Nephron progenitor cell (in vitro differentiated cells): ENCODE measurements at places on chromosomes 1 and 21.

DNA sequence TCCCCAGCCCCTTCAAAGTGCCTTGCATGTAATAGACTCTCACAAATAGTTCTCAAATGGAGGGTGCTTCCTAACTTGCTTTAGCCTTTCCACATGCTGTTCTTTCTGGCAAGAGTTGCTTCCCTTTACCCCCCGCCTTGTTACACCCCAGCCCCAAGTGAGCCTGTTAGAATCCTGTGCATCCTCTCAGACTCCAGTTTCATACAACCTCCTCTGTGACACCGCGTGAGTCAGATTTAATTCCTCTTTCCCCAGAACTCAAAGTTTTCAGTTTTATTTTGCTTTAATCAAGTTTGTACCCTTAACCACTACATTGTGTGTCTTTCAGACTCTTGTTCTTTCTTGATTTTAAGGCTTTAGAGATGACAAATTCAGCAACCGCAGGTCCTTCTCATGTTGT is 234.5 kb upstream of the HOOK1 start:
- no peak overlapping the region for H3K4me3 ChIP-seq
- DNase-seq: no peak
- peaks cover 32% of the 10 kb centered on the region for H3K36me3 ChIP-seq
- H3K27ac ChIP-seq: no peak overlapping the region
- no peaks in the 10 kb centered on the region for H3K4me1 ChIP-seq
- no peaks in the 10 kb centered on the region for H3K27me3 ChIP-seq

DNA sequence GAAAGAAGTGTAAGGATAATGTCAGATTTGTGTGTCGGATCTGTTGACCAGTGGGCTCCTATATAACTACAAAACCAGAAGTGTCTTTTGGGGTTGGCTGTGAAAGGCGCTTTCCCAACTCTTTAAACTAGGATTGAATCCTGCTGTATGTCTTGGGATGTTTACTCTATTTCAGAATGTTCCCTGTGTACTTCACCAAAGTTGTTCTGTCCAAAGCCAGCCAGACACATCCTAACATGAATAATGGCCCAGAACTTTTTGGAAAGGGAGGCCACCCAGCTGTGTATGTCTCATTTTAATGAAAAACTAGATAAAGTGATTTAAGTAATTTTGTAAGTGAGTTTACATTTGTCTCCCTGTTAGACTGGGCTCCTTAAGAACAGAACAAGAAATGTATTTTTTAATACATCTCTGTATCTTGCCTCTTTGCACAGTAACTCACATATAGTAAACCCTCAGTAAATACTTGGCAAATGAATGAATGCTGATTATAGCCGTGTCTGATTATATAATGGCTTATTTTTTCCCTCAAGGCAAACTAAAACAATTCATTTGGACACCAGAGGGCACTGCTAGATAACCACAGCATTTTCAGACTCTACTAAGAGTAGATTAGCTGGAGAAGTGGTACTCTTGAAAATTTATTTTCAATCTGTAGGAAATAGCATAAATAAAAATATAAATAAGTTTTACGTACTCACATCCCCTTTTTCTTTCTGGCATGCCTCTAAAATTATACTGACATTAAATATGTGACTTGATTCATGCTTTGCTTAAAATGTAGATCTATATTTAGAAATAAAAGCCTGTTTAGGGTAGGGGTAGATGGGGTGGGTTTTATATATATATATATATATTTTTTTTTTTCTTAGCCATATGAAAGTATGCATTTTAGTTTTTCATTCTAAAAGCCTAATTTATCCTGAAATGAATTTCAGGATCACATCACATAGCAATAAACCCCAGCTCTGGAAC is 23.8 kb downstream of the TSEN15 start:
- H3K4me3 ChIP-seq: no peak overlapping the region
- peak; percentile 20 for DNase-seq
- H3K36me3 ChIP-seq: peaks cover 46% of the 10 kb centered on the region
- H3K27me3 ChIP-seq: no peaks in the 10 kb centered on the region
- H3K4me1 ChIP-seq: no peaks in the 10 kb centered on the region

GRCh38 chr1:174894117-174894762 is 105.5 kb upstream of the CACYBP start:
- no peak overlapping the region for H3K4me3 ChIP-seq
- no peak for DNase-seq
- no peak overlapping the region for H3K27ac ChIP-seq
- no peaks in the 10 kb centered on the region for H3K4me1 ChIP-seq
- no peaks in the 10 kb centered on the region for H3K27me3 ChIP-seq

DNA sequence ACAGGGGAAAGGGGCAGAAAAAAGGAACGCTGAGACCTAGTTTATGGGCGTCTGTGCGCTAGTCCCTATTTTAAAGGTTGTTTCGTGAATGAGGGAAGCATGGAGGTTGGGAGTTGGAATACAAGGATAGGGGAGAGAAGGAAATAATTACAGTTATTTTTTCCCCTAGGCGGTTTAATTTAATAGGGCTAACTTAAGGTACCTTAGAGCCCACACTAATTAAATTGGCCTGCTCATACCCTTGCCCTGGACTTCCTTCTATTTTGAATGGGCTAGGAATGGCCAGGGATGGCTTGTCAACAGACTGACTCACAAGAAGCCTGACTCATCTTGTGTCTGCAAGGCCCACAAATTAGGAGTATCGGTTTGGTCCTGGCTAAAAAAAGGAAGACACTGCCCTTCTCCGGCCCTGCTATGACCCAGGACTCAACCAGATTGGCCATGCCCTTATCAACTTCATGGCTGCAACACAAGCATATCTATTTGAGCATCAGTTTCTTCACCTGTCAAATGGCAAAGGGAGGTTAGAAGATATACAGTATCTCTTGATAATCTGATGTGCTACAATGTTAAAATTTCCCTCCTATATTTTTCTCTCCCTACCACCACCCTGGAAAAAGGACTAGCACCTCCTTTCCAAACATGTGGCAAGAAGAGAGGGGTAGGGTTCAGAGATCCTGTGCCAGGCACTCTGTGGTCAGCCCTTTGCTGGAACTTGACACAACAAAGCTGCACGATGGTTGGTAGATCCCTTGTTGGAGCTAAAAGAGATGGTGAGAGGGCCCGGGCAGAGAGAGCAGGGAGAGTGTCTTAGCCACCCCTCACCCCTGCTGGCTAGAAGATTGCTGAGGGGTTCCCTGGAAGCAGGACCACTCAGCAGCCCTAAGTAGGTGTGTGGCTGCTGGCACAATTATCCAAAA is 2.2 kb upstream of the SSBP3 start:
- peaks cover 74% of the 10 kb centered on the region for H3K4me1 ChIP-seq
- H3K27ac ChIP-seq: peak overlapping the region; percentile 99
- peaks cover 3% of the 10 kb centered on the region for H3K27me3 ChIP-seq
- no peak for DNase-seq
- H3K36me3 ChIP-seq: peaks cover 6% of the 10 kb centered on the region
- peak overlapping the region; percentile 89 for H3K4me3 ChIP-seq

DNA sequence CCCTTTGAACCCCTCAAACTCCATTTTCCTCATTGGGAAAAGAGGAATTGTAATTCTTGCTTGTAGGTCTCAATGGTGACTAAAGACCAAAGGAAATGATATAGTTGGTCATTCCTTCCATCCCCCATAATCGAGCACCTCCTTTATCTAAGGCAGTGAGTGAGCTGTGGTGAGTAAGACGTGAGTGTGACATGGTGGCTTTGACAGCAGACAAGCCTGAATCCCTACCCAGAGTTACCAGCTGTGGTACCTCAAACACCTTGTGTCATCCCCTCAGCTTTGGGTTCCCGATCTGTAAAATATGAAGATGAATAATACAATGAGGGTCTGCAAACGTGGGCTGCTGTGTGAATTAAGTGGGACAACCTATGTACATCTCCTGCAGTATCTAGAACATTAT is 8.4 kb downstream of the TRAF5 start:
- H3K4me1 ChIP-seq: peaks cover 41% of the 10 kb centered on the region
- no peak overlapping the region for H3K4me3 ChIP-seq
- H3K27me3 ChIP-seq: peaks cover 4% of the 10 kb centered on the region
- no peak overlapping the region for H3K27ac ChIP-seq
- H3K36me3 ChIP-seq: no peaks in the 10 kb centered on the region

DNA sequence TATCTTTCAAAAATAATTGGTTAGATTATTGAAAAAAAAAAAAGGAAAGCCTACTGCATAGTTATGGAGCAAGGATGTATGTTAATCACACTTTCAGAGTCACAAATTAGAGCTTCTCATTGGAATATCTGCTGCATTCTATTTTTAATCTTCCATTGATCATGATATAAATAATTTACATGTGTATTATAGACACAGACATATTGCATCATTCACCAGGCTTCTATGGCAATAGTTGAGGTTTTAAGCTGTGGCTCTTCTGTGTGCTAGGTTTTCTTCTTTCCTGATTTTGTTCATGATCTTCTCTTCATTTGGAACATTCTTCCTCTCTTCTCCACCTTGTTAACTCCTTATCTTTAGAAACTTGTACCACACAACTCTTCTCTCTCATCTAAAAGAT is 123.2 kb upstream of the HMCN1 start:
- peaks cover 3% of the 10 kb centered on the region for H3K27me3 ChIP-seq
- DNase-seq: no peak
- no peak overlapping the region for H3K27ac ChIP-seq
- H3K4me3 ChIP-seq: no peak overlapping the region

DNA sequence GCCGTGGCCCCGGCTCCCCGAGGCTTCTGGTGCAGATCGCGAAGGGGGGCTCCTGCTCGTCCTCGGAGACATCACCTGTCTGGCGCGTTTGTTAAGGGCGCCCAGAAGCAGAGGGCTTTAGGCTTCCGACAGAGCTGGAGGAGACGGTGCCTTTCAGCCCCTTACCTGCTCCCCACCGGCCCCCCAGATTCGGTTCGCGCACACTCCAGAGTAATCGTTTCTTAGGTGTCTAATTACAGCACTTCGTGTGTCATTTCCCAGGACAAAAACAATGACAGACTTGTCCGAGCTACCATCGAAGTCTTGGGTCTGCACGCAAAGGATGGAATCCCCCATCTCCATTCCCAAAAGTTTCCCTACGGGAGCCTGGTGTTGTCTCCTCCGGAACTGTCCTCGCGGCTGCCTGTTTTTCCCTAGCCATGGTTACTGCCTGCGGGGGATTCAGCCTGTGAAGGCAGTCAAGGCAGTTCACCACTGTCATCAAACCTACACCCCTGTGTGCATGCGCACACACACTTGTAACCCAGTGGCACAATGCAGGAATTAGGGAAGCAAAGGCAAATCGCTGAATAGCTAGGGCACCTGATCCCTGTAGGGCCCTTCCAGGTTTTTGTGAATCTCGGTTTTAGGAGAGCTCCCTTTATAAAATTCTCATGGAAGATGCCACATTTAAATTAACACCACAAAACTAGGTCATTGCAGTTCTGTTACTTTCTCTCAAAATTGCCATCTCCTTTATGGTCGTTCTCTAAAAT is 738 bp upstream of the CDC42BPA start:
- peak overlapping the region; percentile 88 for H3K27ac ChIP-seq
- peak; percentile 51 for DNase-seq
- H3K36me3 ChIP-seq: no peaks in the 10 kb centered on the region
- peaks cover 15% of the 10 kb centered on the region for H3K27me3 ChIP-seq

- H3K36me3 ChIP-seq: no peaks in the 10 kb centered on the region
- no peaks in the 10 kb centered on the region for H3K4me1 ChIP-seq
- H3K27ac ChIP-seq: no peak overlapping the region
- DNase-seq: no peak
- peaks cover 6% of the 10 kb centered on the region for H3K27me3 ChIP-seq
These were observed 110.7 kb downstream of the TNR start for GRCh38 chr1:175632667-175633066.

GRCh38 chr21:33884376-33885171 is 31.0 kb downstream of the ATP5PO start:
- peaks cover 31% of the 10 kb centered on the region for H3K4me1 ChIP-seq
- H3K36me3 ChIP-seq: no peaks in the 10 kb centered on the region
- no peak for DNase-seq

DNA sequence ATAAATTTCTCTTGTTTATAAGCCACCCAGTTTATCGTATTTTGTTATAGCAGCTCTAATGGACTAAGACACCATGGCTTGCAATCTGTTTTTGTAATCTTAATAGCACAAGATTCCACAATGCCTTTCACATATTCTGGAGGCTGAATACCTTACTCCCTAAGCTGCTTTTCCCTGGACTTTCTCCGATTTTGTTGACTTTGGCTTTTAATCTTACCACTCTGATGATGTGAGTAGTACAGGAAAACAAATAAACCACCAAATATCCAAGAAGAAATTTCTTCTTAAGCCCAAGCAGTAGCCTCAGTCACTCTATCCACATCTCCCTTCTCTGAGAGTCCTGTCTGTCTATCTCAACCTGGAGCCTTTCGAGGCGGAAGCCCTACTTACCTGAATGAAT is 838.6 kb downstream of the LTN1 start:
- H3K4me3 ChIP-seq: no peak overlapping the region
- peaks cover 4% of the 10 kb centered on the region for H3K27me3 ChIP-seq
- no peaks in the 10 kb centered on the region for H3K36me3 ChIP-seq

DNA sequence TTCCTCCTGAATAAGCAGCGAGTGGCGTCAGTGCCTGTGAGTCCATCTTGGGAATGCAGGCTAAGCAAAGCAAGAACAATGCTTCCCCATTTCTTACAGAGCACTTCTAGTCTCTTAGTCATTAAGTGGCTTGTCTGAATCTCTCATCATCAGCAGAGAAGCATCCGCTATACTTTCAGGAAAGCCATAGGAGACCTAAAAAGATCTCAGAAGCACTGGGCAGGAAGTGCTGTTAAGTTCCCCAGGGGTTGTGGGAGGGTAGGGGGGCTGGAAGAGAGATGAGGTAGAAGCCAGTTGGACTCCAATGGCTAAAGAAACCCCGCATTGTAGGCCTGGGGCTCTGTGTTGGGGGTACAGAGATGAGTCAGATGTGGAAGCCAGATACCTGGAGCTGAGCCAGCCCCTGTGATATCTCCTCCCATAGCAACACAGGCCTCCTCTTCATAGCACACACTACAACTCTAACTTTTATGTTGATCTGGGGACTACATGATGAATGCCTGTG is 44.9 kb downstream of the SYT6 start:
- peaks cover 19% of the 10 kb centered on the region for H3K36me3 ChIP-seq
- H3K27me3 ChIP-seq: peaks cover 9% of the 10 kb centered on the region

DNA sequence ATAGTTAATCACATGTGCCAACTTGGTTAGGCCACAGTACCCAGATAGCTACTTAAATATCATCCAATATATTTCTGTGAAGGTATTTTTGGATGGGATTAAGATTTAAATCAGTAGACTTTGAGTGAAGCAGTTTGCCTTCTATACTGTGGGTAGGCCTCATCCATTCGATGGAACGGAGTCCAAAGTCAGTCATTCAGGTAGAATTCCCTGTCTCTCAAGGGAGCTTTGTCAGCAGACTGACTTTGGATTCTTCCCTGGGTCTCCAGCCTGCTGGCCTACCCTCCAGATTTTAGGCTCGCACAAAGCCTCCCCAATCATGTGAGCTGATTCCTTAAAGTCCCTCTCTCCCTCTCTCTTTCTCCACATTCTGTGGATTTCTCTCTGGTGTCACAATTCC is 145.1 kb upstream of the MAGI3 start:
- H3K27ac ChIP-seq: no peak overlapping the region
- peaks cover 6% of the 10 kb centered on the region for H3K27me3 ChIP-seq
- DNase-seq: no peak
- no peaks in the 10 kb centered on the region for H3K36me3 ChIP-seq
- H3K4me3 ChIP-seq: no peak overlapping the region

- no peak overlapping the region for H3K4me3 ChIP-seq
- no peak for DNase-seq
- H3K27me3 ChIP-seq: no peaks in the 10 kb centered on the region
These were observed 8.0 kb downstream of the RRP1 start for GRCh38 chr21:43797415-43797814.

- no peak overlapping the region for H3K4me3 ChIP-seq
- peaks cover 5% of the 10 kb centered on the region for H3K4me1 ChIP-seq
- DNase-seq: no peak
- peak overlapping the region; percentile 4 for H3K27ac ChIP-seq
- H3K36me3 ChIP-seq: peaks cover 6% of the 10 kb centered on the region
These were observed 35.6 kb downstream of the EPB41 start for GRCh38 chr1:28950006-28950405.

- H3K27me3 ChIP-seq: peaks cover 6% of the 10 kb centered on the region
- H3K36me3 ChIP-seq: no peaks in the 10 kb centered on the region
- H3K4me1 ChIP-seq: peaks cover 21% of the 10 kb centered on the region
- no peak for DNase-seq
These were observed 148.8 kb downstream of the TGFB2 start for GRCh38 chr1:218493986-218494385.
